Panc1 (cell line): ENCODE measurements at places on chromosomes 2 and 18.
A peak's percentile ranks its signal among the peaks of the same experiment; 100 is the strongest.

- no peak for DNase-seq
Observed at GRCh38 chr2:97733341-97734035, 20.1 kb downstream of the ZAP70 start.

DNA sequence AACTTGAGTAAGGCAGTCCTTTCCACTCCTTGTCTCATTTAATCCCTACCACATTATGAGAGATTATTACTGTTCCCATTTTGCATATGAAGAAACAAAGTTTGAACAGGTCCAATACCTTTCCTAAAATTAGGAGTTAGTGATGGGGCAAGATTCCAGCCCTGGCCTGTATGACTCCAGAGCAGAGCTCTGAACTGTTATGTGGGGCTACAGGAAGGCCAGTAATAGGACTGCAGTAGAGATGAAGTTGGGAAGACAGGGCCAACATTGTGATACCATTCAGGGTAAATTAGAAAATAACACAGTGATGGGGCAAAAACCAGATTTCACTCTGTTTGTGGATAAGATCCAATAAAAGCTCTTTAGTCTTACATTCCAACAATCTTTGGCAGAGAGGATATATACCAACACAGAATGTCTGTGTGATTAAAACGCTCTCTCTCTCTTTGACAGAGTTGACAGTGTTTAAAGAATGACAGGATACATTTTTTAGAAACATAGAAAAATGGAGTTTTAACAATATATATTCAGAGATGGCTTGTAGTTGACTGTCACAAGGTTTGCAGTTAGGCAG, 22.7 kb downstream of the KATNAL2 start:
- no peak for DNase-seq

- DNase-seq: no peak
Observed at GRCh38 chr2:121019071-121019470, 265.9 kb downstream of the TFCP2L1 start.

- DNase-seq: no peak
Observed at GRCh38 chr18:70598406-70598805, 309.6 kb downstream of the SOCS6 start.

GRCh38 chr2:11160731-11161455, 5.6 kb downstream of the SLC66A3 start:
- DNase-seq: no peak

DNA sequence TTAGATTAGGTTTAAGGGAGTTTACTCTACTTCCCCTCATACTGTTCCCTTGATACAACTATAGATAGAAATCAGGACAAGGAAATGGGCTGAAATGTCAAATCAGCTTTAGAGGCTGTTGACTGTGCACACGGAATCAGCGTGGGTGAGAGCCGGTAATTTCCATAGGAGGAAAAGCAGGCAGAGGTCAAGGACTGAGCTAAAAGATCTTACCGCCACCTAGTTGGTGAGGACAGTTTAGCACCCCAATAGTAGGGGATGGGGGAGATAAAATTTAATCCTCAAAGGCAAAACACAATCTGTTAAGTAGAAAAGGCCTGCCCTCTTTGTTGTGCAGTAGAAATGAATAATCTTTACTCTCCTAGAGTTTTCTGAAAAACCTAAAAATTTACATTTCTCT, 1154.5 kb upstream of the CHAC2 start:
- no peak for DNase-seq

DNA sequence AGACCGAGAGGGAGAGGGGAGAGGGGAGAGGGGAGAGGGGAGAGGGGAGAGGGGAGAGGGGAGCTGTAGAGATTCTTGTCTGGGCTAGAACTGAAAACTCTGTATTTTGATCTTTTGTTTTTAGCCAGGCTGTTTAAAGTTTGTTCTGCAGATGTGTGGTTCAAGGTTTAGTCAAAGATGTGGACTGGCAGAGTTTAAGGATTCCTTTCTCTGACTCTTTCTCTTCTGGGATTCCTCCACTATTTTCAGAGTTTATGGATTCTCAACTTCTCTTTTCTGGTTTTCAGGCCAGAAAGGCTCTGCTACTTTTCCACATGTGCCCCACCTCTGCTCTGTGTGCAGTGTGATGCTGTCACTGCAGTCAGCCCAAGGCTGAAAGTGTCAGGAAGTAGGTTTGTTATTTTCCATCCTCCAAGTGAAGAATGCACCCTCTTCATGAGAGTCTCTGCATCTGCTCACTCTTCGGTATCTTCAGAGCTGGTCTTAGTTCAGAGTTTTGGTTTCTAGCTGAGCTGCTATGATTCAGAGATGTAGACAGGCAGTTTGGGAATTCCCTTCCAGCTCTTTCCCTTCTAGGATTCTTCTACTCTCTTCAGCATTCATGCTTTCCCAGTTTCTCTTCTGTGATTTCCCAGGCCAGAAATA, 130.9 kb upstream of the SMAD7 start:
- no peak for DNase-seq

- no peak for DNase-seq
Observed at GRCh38 chr18:77658299-77658662, 408.6 kb downstream of the GALR1 start.

- no peak for DNase-seq
Observed at GRCh38 chr18:1350931-1351450, 446.3 kb downstream of the ADCYAP1 start.

- DNase-seq: peak; percentile 69
Observed at GRCh38 chr2:140695155-140695554, 1435.7 kb downstream of the LRP1B start.

- no peak for DNase-seq
Observed at GRCh38 chr18:22300665-22301636, 116.8 kb downstream of the CTAGE1 start.
